ENCODE measurements at places on chromosomes 12 and 14.
A peak's percentile ranks its signal among the peaks of the same experiment; 100 is the strongest.

DNA sequence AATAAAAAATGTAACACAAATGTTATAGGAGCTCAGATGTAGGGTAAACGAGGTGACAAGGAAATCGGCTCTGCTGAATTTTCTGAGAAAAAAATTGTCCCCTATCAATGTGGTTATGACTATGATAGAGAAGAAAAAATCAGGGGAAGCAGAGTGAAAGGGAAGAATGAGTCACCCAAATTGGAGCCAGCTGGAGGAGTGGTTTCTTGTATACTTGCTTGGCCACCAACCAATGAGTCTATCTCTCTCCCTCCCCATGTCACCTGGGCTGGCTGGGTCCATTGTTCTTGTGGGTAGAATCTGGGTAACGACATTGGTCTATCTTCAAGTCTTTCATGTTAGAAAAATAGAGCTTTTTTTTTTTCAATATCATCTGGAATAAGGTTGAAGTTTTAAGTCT is 196.6 kb upstream of the FLRT2 start:
- peak; percentile 58 for DNase-seq

DNA sequence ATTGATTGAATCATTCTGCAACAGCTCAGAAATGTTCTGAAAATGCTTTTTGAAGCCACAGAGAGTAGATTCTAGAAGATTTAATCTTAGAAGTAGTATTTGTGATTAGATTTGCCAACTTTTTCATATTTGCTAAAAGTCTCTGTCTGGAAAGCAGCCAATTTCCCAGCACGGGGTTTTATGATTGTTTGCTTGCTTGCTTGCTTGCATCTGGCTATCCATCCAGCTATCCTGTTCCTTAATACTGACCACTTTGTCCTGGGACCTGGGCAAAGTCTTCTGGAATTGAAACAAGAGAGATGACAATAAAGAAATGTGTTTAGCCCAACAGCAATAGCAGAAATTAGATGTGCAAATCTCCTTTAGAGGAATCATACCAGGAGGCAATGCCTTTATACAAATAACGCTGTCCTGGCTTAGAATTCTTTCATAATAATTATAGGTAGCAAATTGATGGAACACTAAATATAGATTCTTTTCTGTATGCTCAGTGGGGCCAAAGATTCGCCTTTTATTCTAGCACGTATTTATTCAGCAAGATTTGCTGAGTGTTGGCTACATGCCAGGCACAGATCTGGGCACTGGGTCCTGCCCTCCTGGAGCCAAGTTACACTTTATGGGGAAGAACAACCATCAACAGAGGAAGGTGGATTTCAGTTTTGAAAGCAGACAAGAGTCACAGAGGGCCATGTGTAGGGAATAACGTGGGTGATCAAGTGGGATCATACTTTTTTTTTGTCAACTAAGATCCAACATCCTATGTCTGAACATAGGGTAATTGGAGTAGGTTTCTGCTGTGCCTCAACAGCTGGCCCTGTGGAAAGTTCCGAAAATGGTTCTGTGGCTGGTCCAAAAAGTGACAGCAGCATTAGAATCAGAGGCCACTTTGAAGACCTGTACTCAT is 25.3 kb downstream of the MYBPC1 start:
- no peak for DNase-seq

DNA sequence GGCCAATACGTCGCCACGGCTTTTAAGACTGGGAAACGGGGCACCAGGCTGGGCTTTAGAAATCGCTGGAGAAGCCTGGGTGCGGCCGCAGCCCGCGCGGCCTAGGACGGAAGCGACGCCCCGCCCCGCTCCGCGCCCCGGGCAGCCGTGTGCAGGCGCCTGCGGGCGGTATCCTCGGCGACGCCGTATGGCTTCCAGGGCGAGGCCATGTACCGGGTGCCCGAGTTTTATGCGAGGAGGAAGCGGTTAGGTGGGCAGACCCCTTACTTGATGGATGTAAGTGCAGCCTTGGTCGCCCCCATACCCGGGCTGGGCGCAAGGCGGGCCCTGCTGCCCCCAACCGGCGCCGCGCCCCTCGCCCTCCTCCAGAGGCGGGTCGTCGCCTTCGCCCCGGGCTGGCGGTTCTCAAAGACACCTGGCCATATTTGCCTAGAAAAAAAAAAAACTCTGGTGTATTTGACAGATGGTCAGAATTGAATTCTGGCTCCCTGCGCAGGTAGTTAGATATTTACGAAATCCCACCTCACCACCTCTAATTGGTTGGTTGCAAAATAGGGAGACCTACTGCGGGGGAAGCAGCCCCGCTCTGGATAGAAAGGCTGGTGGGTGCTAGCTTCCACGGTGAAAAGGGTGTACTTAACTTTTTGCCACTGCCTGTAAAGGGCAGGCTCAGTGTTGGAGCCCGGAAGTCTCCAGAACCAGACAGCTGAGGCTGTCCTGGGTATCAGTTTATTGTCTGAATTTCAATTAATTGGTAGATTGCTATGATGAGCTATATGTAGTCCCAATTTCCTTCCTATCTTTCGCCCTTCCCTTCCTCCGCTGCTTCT is at the start of gene PPP1R36:
TSS of gene PPP1R36 (plus strand) at position 171 of the 830 bp plus-strand sequence. CDS start at position 208, 37 bp downstream.
- DNase-seq, result peak; percentile 48

GRCh38 chr14:81096656-81097055 is 124.1 kb downstream of the GTF2A1 start:
- DNase-seq, result no peak

DNA sequence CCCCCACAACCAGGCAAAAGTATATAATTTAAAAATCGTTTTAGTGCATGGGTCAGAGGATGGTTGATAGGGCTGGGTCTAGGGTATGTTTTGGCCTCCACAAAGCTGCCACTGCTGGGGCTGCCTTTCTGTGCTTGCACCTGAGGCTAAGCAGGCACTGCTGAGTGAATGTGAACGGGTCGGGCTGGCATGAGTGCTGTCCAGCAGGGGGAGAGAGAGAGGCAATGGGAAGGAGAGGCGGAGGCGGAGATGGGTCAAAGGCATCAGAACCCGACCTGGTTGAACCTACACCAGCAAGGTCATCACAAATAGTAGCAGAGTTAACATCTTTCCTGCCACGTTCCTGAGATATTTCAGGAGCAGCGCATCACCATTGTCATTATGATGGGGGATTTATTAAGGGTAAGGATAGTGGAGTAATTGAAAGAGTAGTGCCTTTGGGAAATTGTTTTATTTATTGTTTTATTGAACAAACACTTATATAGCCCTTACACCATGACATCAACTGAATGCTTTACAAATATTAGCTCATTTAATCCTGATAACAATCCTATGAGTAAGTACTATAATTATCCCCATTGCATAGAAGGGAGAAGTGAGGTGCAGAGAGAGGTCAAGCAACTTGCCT is 5.8 kb upstream of the NRXN3 start:
- DNase-seq, result no peak

- no peak for DNase-seq
Measured at GRCh38 chr12:67034110-67034879, 234.9 kb upstream of the CAND1 start.

- DNase-seq, result peak; percentile 13
Measured at GRCh38 chr12:116123451-116124258, 153.8 kb downstream of the MED13L start.

DNA sequence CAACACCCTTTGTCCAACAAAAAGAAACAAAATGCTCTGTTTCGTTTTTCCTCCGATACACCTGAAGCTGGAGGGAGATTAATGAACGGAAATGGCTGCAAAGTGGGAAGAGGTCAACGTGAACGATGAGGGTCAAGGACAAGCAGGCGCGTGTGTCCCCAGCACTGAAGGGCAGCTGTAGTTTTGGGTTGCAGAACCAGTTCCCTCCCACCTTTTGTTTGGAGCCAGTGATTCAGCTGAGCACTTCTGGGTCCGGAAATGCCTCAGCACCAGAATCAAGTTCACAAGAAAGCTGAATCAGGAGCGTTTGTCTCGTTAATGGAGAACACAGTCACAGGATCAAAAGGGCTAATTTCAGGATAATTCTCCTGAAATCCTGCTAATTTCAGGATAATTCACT is 51.1 kb upstream of the PWP1 start:
- no peak for DNase-seq

DNA sequence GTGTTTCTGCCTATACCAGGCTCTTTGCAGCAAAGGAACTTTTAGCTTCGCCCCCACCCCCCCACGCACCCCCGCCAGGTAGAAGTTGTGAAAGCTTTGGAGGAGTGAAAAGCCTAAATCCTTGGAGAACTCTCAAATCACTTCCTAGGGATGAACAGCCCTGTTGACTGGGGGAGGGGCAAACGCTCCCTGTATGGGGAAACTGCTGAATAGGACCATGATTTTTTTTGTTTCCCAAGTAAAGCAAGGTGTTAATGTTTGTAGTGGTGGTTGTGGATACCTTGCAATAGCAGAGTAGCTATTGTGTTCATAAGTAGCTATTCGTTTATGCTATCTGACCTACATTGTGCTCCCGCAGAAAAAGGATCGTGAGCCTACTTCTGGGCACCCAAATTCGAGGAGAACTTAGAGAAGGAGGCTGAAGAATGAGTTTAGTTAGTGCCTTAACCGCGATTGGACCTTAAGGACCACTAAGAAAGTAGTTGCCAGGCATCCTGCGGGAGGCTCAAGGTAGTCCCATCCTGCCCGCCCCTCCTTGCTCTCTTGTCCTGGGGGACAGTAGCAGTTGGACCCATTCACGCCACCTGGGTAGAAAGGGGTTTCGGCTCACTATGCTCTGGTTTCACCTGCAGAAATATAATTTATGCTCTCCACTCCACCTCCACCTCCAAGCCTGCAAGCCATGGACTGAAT is 901 bp upstream of the NFKBIA start:
- DNase-seq, result no peak

DNA sequence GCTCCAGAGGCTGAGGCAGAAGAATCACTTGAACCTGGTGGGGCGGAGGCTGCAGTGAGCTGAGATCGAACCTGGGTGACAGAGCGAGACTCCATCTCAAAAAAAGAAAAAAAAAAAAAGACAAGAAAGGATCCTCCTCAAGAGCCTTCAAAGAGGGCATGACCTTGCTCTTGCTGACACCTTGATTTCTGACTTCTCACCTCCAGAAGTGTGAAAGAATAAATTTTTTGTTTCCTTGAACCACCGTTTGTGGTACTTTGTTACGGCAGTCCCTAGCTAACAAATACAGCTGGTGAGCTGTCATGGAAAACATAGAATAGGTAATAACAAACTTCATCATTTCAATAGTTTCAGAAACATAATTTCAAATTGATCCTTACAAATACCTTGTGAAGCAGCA is 1.9 kb upstream of the ACTR10 start:
- no peak for DNase-seq

GRCh38 chr12:111311011-111311410 is 57.9 kb downstream of the PHETA1 start:
- DNase-seq, result no peak

- no peak for DNase-seq
Measured at GRCh38 chr12:131091413-131091975, 137.8 kb downstream of the ADGRD1 start.

DNA sequence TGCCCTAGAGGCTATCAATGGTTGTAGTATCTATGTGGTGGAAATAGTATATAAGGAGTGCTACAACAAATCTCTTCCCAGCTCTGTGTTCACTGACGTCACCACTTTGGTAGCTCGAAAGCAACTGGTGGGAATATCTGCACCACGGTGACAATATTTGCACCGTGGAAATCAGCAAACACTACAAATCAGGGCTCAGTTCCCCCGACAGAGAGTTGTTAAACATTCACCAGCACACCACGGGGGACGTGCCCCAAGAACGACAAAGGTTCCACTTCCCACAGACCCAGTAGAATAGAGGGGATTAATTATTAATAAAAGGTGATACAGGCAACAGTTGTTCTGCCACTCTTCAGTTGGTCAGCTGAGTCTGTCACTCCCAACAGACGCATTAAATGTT is 98.4 kb downstream of the CCDC60 start:
- no peak for DNase-seq

DNA sequence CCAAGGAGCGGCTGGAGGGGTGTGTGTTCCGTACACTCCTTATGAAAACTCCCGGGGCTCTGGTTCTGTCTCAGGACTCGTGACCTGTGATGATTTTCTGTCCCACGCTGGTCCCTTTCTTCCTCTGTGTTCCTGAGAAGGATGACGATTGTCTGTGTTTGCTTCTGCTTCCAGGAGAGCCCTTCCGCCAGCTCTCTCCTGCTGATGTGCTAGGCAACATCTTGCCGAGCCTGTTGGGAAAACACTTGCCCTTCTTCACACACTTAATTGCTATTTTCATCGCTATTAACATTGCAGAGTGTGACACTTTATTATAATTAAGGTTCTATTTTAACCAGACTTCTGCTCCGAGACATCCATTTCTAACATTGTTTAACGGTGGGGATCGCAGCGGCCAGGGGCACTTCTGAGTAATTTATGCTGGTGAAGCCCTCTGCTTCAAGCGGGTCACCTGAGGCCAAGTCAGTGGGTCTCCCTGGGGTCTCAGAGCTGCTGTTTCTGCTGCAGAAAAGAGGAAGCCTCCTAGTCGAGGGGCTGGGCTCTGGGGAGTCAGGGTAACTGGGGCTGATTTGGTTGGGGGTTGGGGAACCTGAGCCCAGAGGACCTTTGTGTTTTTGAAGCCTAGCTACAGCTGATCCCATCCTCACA is 88.6 kb downstream of the PRMT8 start:
- DNase-seq, result no peak

- peak; percentile 80 for DNase-seq
Measured at GRCh38 chr12:10721651-10722501, 1.2 kb downstream of the YBX3 start.

GRCh38 chr12:119341020-119341419 is 6.5 kb downstream of the CCDC60 start:
- DNase-seq, result no peak

GRCh38 chr12:1801303-1801975 is 18.9 kb upstream of the LRTM2 start:
- no peak for DNase-seq

- DNase-seq, result peak; percentile 63
Measured at GRCh38 chr14:38143659-38144505, 63.8 kb upstream of the SSTR1 start.

- DNase-seq, result no peak
Measured at GRCh38 chr12:130581782-130582181, 134.3 kb downstream of the RIMBP2 start.

DNA sequence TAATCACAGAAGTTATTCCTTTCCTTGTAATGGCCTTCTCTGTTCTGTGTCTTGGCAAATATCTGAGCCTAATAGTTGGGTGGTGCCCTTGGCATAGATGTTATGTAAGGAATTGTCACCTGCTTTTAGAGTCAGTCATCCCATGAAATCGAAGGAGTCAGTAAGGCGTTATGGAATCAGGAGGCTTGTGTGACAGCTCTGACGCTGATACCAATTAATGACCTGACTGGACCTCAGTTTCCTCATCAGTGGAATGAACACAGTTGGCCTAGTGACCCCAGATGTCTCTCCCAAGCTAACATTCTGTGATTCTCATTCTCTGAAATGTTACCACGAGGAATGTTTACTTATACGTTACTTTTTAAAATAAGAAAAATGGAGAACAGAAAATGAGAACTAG is 32.1 kb downstream of the TXNRD1 start:
- DNase-seq, result no peak

- DNase-seq, result no peak
Measured at GRCh38 chr14:35399083-35399937, 5.2 kb downstream of the NFKBIA start.

GRCh38 chr14:22168092-22168955 is 420.7 kb downstream of the DAD1 start:
- no peak for DNase-seq

GRCh38 chr12:32585680-32586079 is 93.4 kb upstream of the DNM1L start:
- DNase-seq, result no peak

GRCh38 chr12:111201036-111201435 is 167.9 kb downstream of the PHETA1 start:
- no peak for DNase-seq
